CD4-positive, alpha-beta T cell treated with Interleukin-1 beta for 1 hour (primary cell): ENCODE measurements at places on chromosomes 16 and 17.

GRCh38 chr16:53865494-53865863, 161.5 kb downstream of the FTO start:
- DNase-seq, result no peak

GRCh38 chr16:24635900-24636610, 93.4 kb upstream of the TNRC6A start:
- DNase-seq, result no peak

DNA sequence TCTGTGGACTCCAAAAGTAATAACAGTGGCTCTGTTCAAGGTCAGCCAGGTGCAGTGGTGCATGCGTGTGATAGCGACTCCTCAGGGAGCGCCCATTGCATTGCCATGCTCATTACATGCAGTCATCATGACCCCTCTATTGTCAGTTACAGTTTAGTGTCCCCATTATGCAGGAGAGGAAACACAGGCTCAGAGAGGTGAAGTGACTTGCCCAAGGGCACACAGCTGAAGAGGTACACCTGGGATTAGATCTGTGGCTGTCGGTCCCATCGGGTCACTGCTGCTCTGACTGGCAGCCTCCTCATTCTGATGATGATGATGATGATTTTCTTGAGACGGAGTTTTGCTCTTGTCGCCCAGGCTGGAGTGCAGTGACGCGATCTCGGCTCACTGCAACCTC, 7.6 kb downstream of the LAT start:
- no peak for DNase-seq

GRCh38 chr17:8580952-8581658, 49.4 kb downstream of the MYH10 start:
- DNase-seq, result no peak

DNA sequence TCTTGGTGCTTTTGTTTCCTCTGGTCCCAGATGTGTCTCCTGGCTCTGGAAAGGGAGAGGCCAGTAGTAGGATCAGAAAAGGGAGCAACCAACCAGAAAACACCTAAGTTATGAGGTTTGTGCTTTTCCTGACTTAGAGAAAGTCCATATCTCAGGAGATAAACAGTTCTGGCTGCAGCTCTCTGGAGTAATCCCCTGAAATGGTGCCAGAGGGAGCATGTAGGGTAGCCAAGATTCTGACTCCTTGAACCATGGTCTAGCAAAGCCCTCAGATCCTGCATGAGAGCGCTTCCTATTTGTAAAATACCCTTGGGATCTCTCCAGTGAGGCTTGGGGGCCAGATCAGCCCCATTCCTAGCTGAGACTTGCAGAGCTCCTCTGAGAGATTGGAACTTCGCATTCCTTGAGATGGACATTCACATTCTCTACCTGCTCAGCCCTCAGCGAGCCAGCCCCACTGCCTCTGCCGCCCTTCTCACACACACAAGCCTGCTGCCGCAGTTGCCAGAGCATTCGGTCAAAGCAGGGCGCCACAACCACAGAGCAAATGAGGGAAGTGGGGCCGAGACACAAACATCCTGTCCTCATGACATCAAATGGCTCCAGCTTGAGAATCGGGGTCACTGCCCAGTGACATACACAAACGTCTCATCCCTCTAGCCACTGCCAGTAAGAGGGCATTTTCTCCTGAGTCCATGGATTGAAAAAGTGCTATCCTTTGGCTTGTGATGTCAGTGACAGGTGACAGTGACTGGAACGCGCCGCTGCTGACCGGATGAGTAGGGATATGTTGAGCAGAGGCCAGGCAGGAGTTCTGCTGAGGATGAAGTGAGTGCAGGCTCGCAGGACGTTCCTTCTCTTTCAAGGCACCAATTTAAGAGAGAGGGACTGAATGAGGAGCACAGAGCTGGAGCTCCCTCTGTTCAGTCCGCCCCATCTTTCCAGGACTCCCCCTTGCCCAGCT, 5.0 kb downstream of the ABHD15 start:
- peak; percentile 21 for DNase-seq

DNA sequence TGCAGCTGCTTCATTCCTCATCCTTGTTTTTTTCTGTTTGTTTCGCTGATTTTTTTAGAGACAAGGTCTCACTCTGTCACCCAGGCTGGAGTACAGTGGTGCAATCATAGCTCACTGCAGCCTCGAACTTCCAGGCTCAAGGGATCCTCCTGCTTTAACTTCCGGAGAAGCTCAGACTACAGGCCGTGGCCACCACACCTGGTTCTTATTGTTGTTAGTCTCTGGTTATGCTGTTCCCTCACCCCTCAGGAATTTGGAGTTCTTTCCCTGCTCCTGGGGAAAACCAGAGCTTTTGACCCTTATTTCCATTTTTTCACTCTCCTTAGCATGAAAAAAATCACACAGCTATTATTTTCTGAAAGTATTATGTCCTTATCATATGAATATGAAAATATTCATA, 1.8 kb downstream of the ODF4 start:
- no peak for DNase-seq

DNA sequence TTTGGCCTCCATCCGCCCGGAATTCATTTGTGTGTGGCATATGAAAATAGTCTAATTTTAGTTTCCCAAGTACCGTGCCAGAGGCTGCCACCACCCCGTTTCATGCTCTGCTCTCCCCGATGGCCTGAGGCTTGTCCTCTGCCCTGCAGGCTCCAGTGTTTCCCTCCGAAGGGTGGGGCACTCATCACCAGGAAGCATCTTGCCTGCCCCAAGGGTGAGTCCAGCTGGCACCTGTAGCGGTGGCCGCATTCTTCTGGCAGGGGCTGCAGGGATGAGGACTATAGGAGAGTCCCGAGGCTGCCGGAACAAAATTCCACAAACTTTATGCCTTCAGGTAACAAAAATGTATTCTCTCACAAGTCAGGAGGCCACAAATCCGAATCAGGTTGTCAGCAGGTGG, 23.1 kb upstream of the CMIP start:
- no peak for DNase-seq

- DNase-seq, result no peak
These were observed 16.4 kb downstream of the SLC5A10 start for GRCh38 chr17:18968345-18968744.

- no peak for DNase-seq
These were observed 70.1 kb upstream of the MPHOSPH6 start for GRCh38 chr16:82240111-82240510.

DNA sequence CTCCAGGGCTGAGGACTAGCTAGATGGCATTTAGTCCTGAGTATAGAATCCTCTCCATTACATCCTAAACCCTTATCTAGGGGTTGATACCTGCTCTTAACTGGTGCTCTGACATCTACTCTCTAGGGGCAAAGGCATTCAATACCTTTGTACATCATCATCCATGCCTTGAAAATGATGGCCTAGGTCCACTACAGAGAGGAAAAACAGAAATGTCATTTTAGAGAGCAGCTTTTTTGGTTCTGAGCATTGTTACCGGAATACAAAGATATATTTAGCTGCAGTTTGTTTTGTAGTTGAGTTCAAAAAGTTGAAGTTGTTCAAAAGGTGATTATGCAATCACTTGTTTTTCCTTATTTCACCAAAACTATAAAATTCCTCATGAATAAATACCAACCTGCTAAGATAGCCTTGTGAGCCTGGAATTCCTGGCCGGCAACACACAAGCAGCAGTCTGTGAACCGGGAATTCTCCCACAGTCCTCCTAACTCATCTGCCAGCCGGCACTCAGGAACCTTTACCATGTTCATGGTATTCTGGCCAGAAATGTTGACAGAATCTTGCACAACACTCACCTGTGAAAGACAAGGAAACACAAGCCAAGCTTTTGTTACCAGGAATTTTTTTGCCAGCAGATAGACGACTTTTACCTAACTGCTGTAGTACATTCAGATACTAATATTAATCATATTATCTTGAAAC, 35.4 kb downstream of the NXPH3 start:
- no peak for DNase-seq
